ENCODE measurements at places on chromosomes 5 and 9. TPM values are rescaled to one million over a fixed set of nuclear protein-coding genes. Genes with fewer than 3 reads are reported as not detected.

DNA sequence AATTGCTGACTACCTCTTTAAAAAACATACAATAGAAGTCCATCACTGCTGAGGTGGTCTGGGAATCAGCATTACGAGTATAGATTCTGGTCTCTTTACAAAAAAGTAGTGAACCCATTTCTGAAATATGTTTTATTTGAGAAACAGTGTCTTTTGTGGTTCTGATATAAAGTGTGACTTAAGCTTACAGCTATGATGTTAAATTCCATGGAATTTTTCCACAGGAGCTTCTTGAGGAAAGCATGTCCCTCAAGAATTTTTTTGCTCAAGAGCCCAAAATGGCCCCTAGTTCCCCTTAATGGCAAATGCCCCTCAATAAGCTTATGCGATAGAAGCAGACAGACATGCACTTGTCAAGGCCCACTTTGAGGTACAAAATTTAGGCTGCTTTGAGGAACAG lies 265.7 kb downstream of the FAM170A start:
- DNase-seq = no peak
- no peaks in the 10 kb centered on the region for H3K4me1 ChIP-seq
- no peaks in the 10 kb centered on the region for H3K27me3 ChIP-seq
- no peak overlapping the region for H3K4me3 ChIP-seq
- no peaks in the 10 kb centered on the region for H3K36me3 ChIP-seq

DNA sequence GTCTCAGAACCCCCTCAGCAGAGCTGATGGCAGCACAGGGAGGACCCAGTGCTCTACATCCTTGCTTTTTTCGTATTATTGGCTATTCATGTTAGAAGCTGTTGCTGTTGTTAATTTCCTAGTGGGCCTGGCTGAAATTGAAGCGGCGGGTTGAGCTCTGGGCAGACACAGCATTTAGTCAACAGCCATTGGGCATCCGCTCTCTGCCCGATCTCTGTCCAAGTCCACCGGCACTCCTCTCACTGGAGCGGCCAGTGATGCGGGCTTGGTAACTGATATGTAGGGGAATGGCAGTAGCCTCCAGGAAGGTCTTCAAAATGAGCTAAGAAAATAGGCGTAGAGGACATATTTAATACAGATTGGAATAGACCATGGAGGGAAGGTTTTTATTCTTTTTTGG lies 1.3 kb upstream of the GARNL3 start:
- no peaks in the 10 kb centered on the region for H3K27me3 ChIP-seq
- DNase-seq = no peak
- H3K4me3 ChIP-seq = no peak overlapping the region
- H3K36me3 ChIP-seq = no peaks in the 10 kb centered on the region
- H3K27ac ChIP-seq = peak overlapping the region; percentile 2
- H3K4me1 ChIP-seq = peaks cover 70% of the 10 kb centered on the region

- H3K4me1 ChIP-seq = peaks cover 8% of the 10 kb centered on the region
- H3K36me3 ChIP-seq = no peaks in the 10 kb centered on the region
- no peak overlapping the region for H3K4me3 ChIP-seq
- H3K27ac ChIP-seq = no peak overlapping the region
- no peak for DNase-seq
Measured at GRCh38 chr9:83299571-83299970, 236.6 kb upstream of the RASEF start.

Gene COL15A1
- 23.3 TPM for total RNA-seq

DNA sequence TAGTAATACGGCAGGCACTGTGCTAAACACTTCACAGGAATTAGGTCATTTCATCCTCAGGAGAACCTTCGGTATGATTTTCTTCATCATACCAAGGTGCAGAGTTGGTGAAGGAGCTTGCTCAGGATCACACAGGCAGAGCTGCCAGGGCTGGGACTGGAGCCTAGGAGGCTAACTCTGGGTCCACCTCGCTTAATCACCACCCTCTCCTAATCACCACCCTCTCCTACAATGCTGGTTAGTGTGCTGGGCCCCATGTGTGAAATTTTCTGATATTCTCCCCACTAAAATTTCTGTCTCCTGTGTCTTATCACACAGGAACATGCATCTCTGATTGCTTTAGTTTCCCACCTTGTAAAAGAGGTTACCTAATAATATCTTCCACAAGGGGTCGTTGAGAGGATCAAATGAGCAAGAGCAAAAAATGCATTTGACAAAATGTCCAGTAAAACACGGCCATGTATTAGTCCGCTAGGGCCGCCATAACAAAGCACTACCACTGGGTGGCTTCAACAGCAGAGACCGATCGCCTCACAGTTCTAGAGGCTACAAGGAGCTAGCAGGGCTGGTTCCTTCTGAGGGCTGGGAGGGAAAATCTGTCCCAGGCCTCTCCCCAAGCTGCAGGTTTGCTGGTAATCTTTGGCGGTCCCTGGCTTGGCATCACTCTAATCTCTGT lies 128.2 kb upstream of the NFIB start:
- no peak overlapping the region for H3K4me3 ChIP-seq
- no peaks in the 10 kb centered on the region for H3K27me3 ChIP-seq
- no peaks in the 10 kb centered on the region for H3K36me3 ChIP-seq
- no peak overlapping the region for H3K27ac ChIP-seq
- no peak for DNase-seq

DNA sequence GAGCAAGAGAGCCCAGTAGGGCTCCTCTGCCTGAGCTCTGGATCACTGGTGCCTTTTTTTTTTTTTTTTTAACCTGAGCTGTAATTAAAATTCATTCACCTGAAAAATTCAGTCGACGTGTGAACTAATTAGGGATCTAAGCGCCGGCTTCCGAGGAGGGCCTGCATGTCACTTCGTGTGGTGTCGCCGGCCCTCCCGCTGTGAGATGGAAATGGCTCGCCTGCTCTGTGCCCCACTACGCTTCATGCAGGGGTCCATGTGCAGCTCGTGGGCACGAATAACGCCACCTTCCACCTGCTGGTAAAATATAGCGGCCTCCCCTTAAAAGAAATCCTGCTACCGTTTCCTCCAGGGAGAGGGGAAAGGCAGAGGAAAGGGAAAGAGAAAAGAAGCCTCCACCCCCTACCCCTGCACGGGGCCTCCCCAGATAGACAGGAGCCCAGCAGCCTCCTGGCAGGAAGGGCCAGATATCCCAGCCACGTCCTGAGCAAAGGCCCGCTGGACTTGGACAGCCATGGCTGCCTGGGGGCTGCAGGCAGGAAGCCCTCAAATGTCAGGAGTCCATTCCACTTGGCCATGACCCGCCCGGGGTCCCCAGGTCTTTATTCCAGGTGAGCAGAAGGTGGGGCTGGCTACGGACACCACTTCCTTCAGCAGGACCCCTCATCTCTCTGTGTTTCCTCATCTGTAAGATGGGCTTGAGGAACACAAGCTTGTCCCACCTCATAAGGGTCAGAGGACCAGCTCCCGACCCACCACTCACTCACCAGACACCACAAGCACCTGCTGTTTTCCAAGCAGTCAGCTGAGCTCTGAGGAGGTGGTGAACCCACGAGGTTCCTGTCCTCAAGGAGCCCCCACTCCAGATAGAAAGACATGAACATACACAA lies 38.2 kb upstream of the ZNF354A start:
- H3K4me1 ChIP-seq = no peaks in the 10 kb centered on the region
- no peak for DNase-seq
- no peaks in the 10 kb centered on the region for H3K27me3 ChIP-seq
- no peaks in the 10 kb centered on the region for H3K36me3 ChIP-seq
- H3K27ac ChIP-seq = no peak overlapping the region
- H3K4me3 ChIP-seq = no peak overlapping the region

Gene SLC45A2
- total RNA-seq = not detected

Gene AK1
- total RNA-seq = 77.7 TPM
